Endothelial cell of umbilical vein (primary cell): ENCODE measurements at places on chromosomes 12 and 14. TPM values are rescaled to one million over a fixed set of nuclear protein-coding genes. Genes with fewer than 3 reads are reported as not detected.

GRCh38 chr12:89497005-89497404, 27.6 kb downstream of the GALNT4 start:
- no peaks in the 10 kb centered on the region for H3K36me3 ChIP-seq
- DNase-seq: no peak
- H3K4me1 ChIP-seq: no peaks in the 10 kb centered on the region
- H3K27me3 ChIP-seq: no peaks in the 10 kb centered on the region
- no peak overlapping the region for H3K4me3 ChIP-seq

- H3K27ac ChIP-seq: peak overlapping the region; percentile 51
- H3K27me3 ChIP-seq: peaks cover 3% of the 10 kb centered on the region
- H3K4me3 ChIP-seq: peak overlapping the region; percentile 67
These were observed 624 bp upstream of the PWP1 start for GRCh38 chr12:107684990-107685359.

Gene MMAB
- total RNA-seq: 45.9 and 46.0 TPM in 2 replicates

Gene ASCL1
- total RNA-seq: not detected in 2 replicates

Gene SCARB1
- total RNA-seq: 125 TPM in 2 replicates

- DNase-seq: no peak
- no peak overlapping the region for H3K4me3 ChIP-seq
- no peaks in the 10 kb centered on the region for H3K27me3 ChIP-seq
- no peak overlapping the region for H3K27ac ChIP-seq
- H3K4me1 ChIP-seq: peaks cover 22% of the 10 kb centered on the region
These were observed 17.9 kb upstream of the CCDC85C start for GRCh38 chr14:99621948-99622347.

GRCh38 chr12:70907412-70907811, 13.1 kb downstream of the PTPRR start:
- H3K27ac ChIP-seq: no peak overlapping the region
- no peak overlapping the region for H3K4me3 ChIP-seq
- H3K27me3 ChIP-seq: no peaks in the 10 kb centered on the region
- no peaks in the 10 kb centered on the region for H3K36me3 ChIP-seq
- H3K4me1 ChIP-seq: no peaks in the 10 kb centered on the region

Gene ACOT6
- not detected in 2 replicates for total RNA-seq

DNA sequence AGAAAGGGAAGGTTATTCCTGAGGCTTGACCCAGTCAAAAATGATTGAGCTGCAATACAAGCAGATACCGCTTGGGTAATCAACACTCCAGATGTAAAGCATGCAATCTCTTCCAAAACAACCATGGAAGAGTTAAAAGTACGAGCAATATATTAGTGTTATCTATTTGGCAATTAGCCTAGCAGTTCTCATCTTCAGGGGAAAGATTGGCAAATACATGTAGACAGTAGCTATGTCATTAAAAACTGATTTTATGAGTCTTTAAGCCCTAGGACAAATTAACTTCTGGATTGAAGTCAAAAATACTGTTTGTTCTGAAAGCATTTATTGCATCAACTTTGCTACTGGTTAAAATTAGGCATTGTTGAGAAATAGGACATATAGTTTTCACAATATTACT, 9.3 kb upstream of the GYS2 start:
- no peak overlapping the region for H3K4me3 ChIP-seq
- no peak overlapping the region for H3K27ac ChIP-seq
- H3K4me1 ChIP-seq: peaks cover 22% of the 10 kb centered on the region
- H3K27me3 ChIP-seq: no peaks in the 10 kb centered on the region
- no peak for DNase-seq
- no peaks in the 10 kb centered on the region for H3K36me3 ChIP-seq

DNA sequence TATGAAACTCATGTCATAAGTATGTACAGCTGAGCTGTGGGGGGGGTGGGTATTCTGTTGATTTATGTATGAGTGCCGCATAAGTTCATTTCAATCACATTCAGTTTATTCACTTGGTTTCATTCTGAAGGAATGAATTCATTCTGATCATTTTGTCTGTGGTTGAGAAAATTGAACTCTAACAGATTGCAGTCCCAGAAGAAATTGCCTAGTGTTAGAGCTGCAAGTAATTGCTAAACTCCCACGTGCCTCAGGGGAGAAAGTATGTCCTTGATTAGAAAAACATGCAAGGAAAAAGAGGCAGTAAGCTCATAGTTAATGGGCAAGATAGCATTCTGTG, 442.4 kb upstream of the MGAT4C start:
- H3K4me1 ChIP-seq: no peaks in the 10 kb centered on the region
- no peak overlapping the region for H3K27ac ChIP-seq
- H3K4me3 ChIP-seq: no peak overlapping the region
- no peaks in the 10 kb centered on the region for H3K36me3 ChIP-seq
- H3K27me3 ChIP-seq: no peaks in the 10 kb centered on the region
- no peak for DNase-seq

- no peak overlapping the region for H3K27ac ChIP-seq
- H3K4me1 ChIP-seq: no peaks in the 10 kb centered on the region
- no peak overlapping the region for H3K4me3 ChIP-seq
- H3K27me3 ChIP-seq: no peaks in the 10 kb centered on the region
- no peaks in the 10 kb centered on the region for H3K36me3 ChIP-seq
These were observed 90.4 kb downstream of the SRRM4 start for GRCh38 chr12:119071638-119072231.

GRCh38 chr12:52204931-52205505, 13.2 kb upstream of the KRT80 start:
- peaks cover 11% of the 10 kb centered on the region for H3K4me1 ChIP-seq
- H3K27ac ChIP-seq: no peak overlapping the region
- H3K36me3 ChIP-seq: no peaks in the 10 kb centered on the region
- no peak for DNase-seq
- no peaks in the 10 kb centered on the region for H3K27me3 ChIP-seq
- no peak overlapping the region for H3K4me3 ChIP-seq
